ENCODE measurements at places on chromosomes 2 and 18.
A peak's percentile ranks its signal among the peaks of the same experiment; 100 is the strongest.

DNA sequence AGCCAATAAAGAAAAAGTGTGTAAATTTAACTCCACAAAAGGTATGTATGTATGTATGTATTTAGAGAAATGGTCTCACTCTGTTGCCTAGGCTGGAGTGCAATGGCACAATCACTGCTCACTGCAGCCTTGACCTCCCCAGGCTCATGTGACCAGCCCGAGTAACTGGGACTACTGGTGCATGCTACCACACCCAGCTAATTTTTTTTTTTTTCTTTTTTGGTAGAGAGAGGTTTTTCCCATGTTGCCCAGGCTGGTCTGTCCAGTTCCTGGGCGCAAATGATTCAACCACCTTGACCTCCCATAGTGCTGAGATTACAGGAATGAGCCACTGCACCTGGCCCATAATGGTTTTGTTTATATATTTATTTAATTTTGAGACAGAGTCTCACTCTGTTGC is 67.1 kb downstream of the CERKL start:
- no peak for DNase-seq

DNA sequence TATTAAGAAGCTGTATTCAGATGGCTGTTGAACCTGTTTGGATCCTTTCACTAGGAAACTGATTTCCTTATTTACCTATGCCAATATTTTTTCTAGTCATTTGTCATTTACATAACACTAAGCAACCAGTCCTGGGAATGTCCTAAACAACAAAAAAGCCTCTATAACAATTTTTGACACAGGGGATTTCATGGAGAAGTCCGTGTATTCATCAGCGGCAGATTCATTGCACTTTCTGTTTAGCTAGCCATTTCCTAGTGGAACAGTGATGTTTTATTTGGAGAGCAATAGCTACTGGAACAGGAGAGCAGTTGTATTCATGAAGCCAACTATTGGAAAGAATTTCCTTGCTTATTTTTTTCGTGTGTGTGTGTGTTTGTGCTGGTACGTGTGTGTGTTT is 604.3 kb upstream of the POU3F3 start:
- DNase-seq = no peak

- DNase-seq = peak; percentile 55
Measured at GRCh38 chr2:45184606-45185005, 175.4 kb upstream of the SIX2 start.

- DNase-seq = no peak
Measured at GRCh38 chr2:62663411-62663810, 42.1 kb upstream of the EHBP1 start.

GRCh38 chr2:129253461-129253812 is 726.0 kb upstream of the RAB6C start:
- peak; percentile 2 for DNase-seq

DNA sequence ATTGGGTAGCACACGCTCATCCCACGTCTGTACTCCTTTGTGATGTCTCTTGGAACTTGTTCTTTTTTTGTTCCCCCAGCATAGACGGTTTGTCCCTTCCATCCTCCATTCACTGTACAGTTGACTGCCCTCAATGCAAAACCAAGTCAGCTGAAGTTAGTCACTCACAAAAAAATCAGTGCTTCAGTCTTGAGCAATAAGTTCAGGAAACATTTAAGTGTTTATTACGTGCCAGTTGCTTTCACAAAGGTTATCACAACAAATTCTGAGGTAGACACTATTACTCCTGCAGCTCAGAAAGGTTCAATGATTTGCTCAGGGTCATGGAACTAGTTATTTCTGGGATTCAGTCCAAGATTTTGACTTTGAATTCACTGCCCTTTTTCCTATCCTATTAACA is 102.2 kb downstream of the PDE1A start:
- no peak for DNase-seq

- DNase-seq = no peak
Measured at GRCh38 chr2:47737-48136, 1.4 kb upstream of the FAM110C start.

- DNase-seq = no peak
Measured at GRCh38 chr2:64226611-64227010, 82.4 kb upstream of the PELI1 start.

GRCh38 chr2:141041281-141041680 is 1089.5 kb downstream of the LRP1B start:
- no peak for DNase-seq

GRCh38 chr2:30731706-30732105 is 75.5 kb downstream of the CAPN13 start:
- DNase-seq = no peak

DNA sequence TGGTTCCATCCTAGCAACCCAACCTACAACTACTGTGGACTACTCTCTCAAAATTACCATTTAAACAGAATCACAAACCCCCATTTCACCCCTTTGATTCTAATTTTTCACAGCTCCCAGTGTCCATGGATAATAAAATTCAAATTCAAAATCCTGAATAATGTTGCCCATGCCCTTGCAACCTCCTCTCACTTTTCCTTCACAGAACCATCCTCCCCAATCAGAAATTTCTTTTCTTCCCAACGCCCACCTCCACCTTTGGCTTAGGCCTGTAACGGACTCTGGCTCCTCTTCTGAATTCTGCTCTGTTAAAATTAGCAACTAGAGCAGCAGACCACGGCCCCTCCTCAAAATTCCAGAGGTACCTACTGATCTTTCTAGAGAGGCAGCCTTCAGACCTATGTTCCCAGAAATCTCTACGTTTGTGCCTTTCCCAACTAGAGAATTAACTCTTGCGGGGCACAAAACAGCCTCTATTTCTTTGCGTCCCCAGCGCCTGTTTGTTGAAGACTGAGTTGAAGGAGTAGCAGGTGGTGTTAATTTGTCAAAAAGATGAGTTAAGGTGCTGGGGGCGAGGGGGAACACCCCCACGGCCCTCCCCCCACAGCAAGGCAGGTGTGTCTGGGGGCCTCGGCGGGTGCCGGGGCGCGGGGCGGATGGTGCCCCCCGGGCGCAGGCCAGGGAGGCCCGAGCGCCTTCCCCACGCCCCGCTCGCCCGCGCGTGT is 428 bp upstream of the MAP3K20 start:
- DNase-seq = no peak

DNA sequence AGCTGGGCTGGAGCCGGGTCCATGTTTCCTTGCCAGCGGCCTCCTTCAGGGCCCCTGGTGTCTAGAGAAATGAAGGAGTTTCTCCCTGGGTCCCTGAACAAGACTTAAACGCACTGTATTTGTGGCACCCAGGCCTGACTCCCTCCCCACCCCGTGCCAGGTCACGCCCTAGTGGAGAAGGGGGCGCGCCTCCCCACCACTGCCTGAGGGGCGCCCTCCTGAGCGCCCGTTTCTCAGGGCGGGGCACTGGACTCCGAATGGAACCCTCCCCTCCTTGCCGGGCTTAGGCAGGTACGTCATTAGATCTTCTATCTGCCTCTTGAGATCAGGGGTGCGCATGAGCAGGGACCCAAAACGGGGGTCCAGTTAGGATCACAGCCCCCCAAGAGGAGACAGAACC is 16.3 kb downstream of the ODC1 start:
- DNase-seq = no peak

DNA sequence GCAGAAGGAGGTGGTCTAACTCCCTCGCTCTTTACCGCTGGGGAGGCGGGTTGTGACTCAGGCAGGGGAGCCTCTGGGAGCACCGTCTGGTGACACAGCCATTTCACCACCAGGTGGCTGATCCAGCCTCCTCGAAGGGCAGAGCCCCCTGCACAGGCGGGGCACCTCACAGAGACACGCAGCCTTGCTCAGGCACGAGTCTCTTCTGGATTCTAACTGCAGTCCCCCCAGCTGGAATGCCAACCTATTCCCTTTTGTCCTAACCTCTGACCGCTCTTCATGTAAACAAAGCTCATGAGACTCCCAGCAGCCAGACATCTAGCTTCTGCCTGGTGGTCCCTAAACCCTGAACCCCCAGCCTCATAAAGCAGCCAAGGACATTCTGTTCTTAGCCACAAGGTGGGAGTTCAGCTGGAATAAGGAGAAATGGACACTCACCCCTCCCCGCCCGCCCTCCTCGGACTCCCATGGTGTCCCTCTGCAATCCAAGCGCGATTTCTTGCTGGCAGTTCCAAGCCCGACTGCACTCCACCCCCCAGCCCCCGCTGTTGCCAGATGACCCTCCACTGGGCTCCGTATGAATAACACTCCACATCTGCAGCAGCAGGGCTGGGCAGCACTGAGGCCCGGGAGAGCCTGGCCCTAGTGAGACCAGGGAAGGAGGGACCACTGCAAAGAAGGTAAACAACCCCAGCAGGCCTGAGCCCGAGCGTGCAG is 84.3 kb downstream of the TNS1 start:
- no peak for DNase-seq

All from LoVo (cell line).